Right renal cortex interstitium (tissue), 3 donors: ENCODE measurements at places on chromosomes 2 and 18. TPM values are rescaled to one million over a fixed set of nuclear protein-coding genes. Genes with fewer than 3 reads are reported as not detected.

DNA sequence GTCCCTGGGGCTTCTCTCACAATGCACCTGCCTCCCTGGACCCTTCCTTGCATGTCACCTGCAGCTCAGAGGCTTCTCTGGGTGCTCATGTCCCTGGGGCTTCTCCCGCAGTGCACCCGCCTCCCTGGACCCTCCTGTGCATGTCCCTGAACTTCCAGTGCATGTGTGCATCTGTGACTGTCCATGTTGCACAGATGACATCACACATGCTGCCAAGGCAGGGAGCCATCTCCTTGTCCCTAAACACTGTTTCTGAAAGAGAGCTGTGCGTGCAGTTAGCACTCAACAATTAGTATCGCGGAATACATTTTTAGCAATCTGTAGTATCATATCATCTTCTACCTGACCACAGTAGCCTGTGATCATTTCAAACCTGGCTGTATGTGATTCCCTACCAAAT lies 216.4 kb upstream of the PXDN start:
- no peak for DNase-seq

GRCh38 chr2:180991820-180992219 lies 11.4 kb downstream of the UBE2E3 start:
- DNase-seq: no peak

The PSMA8 gene
- polyA plus RNA-seq: not detected

DNA sequence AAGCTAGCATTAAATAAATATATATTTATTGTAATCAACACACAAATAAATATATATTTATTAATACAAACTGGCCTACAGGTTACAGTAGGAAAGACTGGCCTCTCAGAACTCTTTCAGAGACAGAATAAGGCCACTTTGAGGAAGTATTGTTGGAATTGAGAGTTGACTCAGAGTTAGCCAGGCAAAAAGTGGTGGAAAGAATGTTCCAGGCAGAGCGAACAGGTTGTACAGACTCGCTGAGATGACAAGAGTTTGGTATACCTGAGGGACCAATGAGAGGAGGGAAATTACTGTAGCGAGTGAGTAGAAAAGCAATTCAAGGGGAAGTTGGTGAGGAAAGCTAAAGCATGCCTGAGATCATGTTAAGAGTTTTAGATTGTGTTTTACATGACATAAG lies 19.0 kb upstream of the XDH start:
- no peak for DNase-seq

DNA sequence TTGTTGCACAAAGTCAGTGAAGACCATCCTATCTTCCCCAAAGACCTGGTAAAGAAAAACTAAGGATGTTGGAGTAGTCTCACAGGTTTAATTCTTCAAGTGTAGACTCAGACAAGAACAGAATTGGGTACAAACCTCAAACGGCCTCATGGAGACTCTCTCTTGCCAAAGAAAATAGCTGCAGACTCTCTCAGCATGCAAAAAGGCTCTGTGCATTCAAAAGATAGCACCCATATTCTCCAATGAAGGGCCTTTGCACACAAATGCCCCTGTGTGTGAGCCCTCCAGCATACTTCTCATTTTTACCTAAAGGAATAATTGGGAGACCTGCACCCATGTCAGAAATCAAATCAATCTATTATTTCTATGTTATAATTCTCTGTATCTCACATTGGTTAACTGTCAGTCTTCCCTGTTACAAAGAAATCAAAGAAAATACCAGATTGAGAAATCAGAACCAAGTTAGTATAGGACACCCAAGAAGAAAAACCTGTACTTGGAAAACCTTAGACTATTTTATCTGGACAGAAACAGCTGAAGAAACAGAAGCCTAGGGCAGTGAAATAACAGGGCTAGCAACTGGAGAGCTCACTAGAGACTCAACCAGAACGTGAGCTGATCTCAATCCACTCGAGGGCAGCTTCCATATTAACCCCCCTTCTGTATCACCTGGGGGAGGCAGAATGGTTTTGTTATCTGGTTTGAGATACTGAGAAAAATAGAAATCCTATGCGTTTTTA lies 134.7 kb upstream of the DNAJC10 start:
- DNase-seq: no peak

The DNAJC5G gene
- 0.47 TPM for polyA plus RNA-seq

The MERTK gene
- 24.5 TPM for polyA plus RNA-seq

DNA sequence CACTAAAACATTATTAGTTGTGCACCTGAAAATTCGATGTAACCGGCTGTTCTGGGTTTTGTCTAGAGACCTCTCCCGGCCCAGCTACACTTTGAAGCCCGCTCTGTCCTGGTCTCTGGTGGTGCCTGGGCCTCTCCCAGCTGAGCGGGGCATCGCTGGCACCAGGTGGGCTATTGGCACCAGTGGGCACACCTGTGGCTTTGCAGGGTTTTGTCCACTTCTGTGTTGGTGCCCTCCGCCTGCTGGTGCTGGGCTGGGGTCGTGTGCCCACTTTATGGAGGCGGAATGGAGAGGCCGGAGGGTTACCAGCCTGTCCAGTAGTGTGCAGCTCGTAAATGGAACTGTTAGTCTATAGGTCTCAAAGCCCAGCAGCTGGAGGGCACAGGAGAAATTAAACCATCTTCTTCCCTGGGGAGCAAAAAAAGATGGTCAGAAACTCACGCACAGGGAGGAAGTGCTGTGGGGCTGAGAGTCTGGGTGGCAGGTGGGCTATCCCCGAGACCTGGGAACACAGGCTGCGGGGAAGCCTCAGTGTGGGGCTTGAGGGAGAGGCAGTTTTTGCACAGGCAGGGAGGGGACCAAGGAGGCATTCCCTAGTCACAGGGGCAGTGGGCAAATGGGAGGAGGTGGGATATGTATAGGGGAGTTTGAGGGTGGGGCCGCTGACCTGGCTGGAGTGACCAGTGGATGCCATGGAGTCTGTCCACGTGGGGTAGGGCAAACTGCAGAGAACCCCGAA lies 30.4 kb downstream of the SH3BP4 start:
- DNase-seq: no peak

The TCF23 gene
- 0.62 TPM for polyA plus RNA-seq

- no peak for DNase-seq
Measured at GRCh38 chr18:24413148-24413547, 13.3 kb upstream of the IMPACT start.

The SERPINB13 gene
- polyA plus RNA-seq: not detected

The REG3A gene
- not detected for polyA plus RNA-seq

The IL36RN gene
- not detected for polyA plus RNA-seq

- no peak for DNase-seq
Measured at GRCh38 chr2:239308661-239309397, 92.0 kb downstream of the HDAC4 start.

GRCh38 chr18:72700961-72701710 lies 157.0 kb upstream of the CBLN2 start:
- no peak for DNase-seq

GRCh38 chr18:78309307-78309706 lies 670.3 kb upstream of the SALL3 start:
- no peak for DNase-seq
